ENCODE measurements at places on chromosomes 1 and 21.

DNA sequence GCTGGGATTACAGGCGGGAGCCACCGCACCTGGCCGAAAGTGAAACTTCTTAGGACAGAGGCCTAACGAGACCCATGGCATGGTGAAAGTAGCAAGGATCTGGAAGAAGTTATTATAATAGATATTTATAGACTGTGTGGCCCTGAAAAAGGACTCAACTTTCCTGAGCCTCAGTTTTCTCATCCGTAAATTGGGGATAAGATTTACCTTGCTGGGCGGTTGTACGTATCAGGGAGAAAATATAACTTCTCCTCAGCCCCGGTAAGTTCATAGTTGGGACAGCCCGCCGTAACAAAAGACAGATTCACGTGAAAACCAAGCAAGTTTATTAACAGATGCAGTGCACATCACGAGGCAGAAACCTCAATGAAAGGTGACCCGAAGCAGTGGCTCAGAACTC lies 5.5 kb upstream of the PIK3CD start:
- DNase-seq: peak; percentile 59

GRCh38 chr1:153536671-153537375 lies 1.0 kb upstream of the S100A6 start:
- DNase-seq: peak; percentile 13

DNA sequence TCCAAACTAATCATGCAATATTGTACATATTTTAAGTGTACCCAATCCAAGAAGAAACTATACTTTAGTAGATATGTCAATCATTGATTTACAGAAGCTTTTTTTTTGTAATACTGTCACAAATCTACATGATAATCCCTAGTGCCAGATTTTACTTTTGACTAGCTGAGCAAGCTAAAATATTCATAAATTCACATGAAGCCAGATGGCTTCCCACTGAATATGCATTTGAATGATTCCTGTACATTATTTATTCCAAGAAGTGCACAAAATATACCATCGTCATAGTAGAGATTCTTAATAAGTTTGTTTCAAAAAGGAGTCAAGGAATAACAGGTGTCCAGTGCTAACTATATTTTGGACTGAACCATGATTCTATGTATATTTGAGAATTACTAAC lies 17.2 kb downstream of the FPGT start:
- no peak for DNase-seq

GRCh38 chr1:173005196-173005864 lies 45.4 kb downstream of the TNFSF18 start:
- no peak for DNase-seq

- no peak for DNase-seq
Observed at GRCh38 chr1:76891931-76892622, 24.8 kb downstream of the ST6GALNAC5 start.

- no peak for DNase-seq
Observed at GRCh38 chr21:16588433-16588860, 858.7 kb downstream of the USP25 start.

- DNase-seq: no peak
Observed at GRCh38 chr1:168687816-168688215, 41.2 kb downstream of the DPT start.
